ENCODE measurements at places on chromosomes 1 and 21.

- DNase-seq = no peak
These were observed 246.7 kb downstream of the MRPL39 start for GRCh38 chr21:25360593-25360992.

DNA sequence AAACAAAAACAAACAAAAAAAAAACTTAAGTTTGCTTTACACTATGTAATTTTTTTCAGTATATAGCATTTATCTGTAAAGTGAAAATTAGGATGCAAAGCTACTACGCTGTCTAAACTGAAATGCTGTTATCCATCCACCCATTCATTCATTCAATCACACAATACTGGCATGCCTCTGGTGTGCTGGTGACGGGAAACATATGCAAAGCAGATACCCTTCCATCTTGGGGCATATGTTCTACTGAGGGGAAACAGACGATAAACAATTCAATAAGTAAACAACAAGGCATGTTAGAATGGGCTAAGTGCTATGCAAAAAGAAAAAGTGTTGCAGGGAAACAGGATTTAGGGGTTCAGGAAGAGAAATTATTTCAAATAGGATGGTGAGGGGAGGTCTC, 3.2 kb downstream of the CLSTN1 start:
- DNase-seq = no peak

DNA sequence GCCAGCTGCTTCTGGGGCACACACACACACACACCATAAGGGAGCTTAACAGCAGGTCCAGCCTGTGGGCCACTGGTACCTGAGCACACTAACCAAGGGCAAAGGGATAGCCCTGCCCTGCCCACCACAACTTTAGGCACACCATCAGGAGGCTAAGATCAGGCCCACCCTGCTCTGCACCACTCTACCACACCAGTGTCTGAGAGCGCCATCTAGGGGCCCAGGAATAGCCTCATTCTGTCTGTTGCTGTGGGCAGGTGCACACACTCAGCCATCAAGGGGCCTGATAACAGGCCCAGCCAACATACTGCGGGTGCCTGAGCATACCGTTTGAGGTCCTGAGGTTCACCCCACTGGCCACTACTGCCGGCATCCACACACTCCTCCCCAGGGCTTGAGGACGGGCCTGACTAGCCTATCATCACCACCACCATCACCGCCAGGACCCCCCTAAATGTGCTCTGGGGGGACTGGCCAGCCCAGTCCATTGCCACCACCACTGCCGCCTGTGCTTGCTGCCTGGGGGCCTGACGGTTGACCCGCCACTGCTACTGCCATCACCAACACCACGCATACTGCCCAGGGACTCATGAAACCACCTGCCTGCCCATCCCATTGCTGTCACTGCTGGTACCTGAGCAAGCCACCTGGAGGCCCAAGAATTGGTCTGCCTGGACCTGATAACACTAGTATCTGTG, 31.3 kb downstream of the NSL1 start:
- DNase-seq = no peak

GRCh38 chr1:43864111-43865045, 69.2 kb upstream of the ARTN start:
- no peak for DNase-seq

DNA sequence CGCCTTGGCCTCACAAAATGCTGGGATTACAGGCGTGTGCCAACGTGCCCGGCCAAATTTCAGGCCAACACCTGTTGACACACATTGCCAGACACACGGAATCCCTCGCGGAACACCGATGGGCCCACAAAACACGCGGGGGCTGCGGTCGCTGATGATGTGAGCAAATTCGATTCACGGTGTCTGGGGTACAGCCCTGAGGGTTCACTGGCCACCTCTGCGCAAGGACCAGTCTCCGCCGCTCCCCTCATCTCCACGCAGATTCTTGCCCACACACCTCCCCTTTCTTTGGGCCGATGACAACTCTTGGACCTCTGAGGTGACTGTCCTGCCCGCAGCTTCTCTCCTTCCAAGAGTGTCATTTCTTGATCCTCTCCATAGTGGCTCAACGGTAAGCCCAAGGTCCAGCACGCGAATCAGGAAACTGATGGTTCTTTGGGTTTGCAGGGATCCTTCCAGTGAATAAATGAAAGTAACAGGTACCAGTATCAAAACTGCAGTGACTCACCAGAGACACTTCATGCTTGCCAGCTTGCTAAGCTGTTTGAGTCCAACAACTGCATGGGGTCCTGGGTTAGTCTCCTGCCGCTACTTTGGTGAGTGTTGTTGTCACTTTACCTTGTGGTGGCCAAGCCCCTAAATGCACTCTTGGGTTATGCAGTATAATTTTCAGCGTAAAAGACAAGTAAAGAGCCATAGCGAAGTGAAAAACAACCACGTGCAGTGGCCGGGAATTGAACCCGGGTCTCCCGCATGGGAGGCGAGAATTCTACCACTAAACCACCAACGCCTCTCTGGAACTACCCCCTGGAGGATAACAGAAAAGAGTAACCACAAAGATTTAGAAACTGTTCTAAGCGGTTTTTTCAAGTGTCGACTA, 11.0 kb upstream of the RNU1-3 start:
- peak; percentile 45 for DNase-seq

- no peak for DNase-seq
These were observed 292.8 kb upstream of the B3GALT2 start for GRCh38 chr1:193479187-193479586.

- no peak for DNase-seq
These were observed 50.8 kb upstream of the SSBP3 start for GRCh38 chr1:54456921-54457529.

- no peak for DNase-seq
These were observed 46.1 kb upstream of the FBXO28 start for GRCh38 chr1:224067621-224068457.

DNA sequence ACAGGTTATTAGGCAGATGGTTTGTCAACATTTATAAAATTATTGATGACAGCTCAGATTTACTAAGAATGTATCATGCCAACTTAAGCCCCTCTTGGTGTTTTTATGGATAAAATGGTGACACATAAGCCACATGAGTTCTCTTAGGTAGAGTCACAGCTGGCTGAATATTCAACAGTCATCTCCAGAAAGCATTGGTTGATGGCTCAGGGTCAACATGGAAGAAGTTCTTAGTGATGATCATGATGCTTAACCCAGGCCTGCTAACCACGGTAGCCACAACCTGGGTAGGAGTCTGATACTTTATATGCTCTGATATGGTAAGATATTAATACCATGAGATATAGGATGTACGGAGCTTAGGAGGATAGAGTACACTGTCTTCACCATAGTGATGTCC, 46.4 kb upstream of the SIPA1L2 start:
- DNase-seq = no peak

GRCh38 chr1:162857850-162858249, 3.1 kb downstream of the CCDC190 start:
- no peak for DNase-seq

GRCh38 chr1:101158424-101158823, 78.4 kb upstream of the S1PR1 start:
- DNase-seq = no peak

GRCh38 chr21:32257962-32258785, 20.7 kb downstream of the MIS18A start:
- peak; percentile 12 for DNase-seq

DNA sequence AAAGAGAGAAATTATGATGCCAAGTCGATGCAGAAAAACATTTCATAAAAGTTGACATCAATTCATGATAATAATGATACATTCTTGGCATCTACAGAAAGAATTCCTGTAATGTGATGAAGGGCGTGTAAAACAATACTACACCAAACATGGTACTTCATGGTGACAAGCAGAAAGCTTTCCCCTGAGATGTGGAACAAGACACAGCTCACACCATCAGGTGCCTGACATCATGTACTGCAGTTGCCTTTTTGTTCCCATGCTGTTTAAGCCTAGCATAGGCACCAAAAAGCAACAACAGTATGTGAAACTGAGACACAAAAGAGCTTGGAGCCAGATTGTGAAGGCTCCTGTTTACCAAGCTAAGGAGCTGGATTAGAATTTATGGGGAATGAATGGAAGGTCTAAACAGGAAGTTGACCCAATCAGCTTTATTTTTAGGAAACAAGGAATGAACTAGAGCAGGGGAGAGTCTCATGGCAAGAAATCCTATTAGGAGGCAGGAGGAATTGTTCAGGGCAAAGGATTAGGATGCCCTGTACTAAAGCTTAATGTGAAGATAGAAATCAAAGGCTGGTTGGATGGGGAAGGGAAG, 67.2 kb downstream of the SYDE2 start:
- DNase-seq = no peak

- DNase-seq = no peak
These were observed 38.8 kb downstream of the ZBTB17 start for GRCh38 chr1:15937146-15937545.

- DNase-seq = no peak
These were observed 4.3 kb upstream of the CELA2A start for GRCh38 chr1:15452216-15452615.

DNA sequence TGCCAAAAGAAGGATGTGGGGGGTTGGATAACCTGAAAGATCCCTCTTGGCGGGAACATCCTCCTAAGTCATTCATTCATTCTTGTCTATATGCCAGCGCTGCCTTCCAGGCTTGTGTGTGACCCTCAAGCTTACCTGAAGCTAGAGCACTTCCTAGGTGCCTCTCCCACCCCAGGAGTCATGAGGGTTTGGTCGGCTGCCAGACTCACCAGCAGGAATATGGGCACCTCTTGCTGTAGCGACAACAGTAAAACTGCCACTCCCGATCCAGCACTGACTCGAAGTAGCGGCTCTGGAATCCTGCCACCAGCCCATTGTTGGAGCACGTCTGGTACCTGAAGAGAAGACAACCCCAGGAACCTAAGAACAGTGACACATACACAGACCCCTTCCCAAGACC, 15.0 kb downstream of the DPT start:
- DNase-seq = no peak

DNA sequence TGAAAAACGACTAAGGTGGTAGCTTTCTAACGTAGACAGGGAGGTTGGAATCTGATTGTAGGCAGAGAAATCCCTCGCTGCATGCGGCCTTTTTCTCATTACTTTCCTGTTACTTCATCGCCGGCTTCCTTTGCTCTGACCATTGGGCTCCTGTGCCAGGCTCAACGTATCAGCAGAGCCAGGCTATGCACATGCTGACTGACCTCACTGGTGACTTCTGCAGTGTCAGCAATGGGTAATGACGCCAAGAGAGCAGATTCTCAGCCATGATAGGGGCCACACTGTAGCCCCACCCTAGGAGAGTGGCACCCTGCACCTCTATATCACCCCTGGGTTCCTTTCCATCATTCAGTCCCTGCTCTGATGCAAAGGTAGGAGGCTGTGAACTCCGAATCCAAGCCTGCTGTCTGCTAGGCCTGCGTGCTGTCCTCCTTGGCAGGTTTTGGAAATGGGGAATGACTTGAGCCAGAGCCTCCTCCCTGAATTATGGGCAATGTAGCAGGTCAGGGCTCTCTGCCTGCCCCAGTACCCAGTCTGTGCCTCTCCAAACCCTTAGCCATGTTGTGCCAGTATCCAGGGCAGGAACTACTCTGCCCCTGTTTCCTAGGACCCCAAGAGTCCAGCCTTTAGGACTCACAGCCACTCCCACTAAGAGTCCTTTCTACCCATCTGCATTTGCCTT, 11.4 kb downstream of the PPFIA4 start:
- DNase-seq = no peak

- DNase-seq = no peak
These were observed 5.1 kb downstream of the AHCYL1 start for GRCh38 chr1:109989506-109990301.

- DNase-seq = no peak
These were observed 75.4 kb downstream of the UBE4B start for GRCh38 chr1:10108134-10108663.

DNA sequence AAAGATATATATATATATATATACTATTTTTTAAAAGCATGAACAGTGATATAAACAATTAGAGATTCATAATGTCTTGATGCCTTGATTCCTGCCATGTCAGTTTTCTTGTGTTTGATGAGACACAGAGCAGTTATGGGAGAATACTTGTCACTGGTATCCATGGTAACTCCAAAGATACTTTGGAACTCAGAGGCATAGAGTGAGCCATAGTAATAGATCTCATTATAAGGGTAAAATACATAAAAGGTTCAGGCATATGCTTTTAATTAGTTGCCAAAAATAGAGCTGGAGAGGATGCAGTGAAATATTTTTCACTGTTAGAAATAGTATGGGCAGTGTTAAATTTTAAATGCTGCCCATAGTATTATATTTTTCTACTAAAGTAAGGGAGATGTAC, 134.1 kb downstream of the SYT14 start:
- no peak for DNase-seq

DNA sequence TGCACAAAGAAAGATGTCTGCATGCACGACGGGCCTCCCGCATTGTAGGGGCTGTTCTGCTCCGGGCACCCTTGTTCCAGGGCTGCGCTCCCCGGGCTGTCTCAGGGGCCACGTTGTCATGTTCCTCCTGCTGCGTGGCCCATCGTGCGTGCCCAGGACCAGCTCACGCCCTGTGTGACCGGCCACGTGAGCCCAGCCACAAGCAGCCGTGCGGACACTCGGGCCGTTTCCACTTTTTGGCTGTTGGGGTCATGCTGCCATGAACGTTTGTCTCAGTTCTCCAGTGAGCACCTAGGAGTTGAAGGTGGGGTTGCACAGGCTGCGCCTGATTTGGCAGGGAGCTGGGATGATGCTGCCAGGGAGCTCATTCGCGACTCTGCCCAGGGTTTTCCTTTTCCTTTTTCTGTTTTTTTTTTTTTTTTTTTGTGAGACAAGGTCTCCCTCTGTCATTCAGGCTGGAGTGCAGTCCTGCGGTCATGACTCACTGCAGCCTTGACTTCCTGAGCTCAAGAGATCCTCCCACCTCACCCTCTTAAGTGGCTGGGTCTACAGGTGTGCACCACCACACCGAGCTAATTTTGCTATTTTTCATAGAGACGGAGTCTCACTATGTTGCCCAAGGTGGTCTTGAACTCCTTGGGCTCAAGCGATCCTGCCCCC, 17.4 kb downstream of the PDXK start:
- no peak for DNase-seq

GRCh38 chr1:77888081-77888780, at the start of gene NEXN:
NEXN (plus strand) TSS chr1:77888624; CDS start chr1:77916107, 27,483 bp downstream.
- DNase-seq = peak; percentile 18

DNA sequence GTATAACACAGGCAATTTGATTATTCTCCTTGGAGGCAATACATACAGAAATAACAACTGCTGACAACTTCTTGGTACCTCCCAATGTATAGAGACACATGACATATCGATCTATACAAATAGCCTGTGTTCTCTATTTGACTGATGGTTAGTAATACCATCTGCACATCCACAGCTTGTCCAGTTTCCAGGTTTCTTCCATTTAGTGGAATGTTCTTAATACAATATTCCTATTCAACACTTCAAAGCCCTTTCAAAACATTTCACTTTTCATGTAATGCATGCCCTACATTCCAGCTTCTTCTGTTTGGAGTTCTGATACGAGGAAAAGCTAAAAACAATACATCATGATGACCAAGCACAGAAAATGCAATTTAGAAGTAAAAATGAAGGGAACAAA, 37.0 kb upstream of the GORAB start:
- no peak for DNase-seq

- no peak for DNase-seq
These were observed 4.0 kb upstream of the GBP5 start for GRCh38 chr1:89276690-89277089.

GRCh38 chr1:25672763-25673409, 56.3 kb downstream of the MAN1C1 start:
- DNase-seq = no peak

All from NCI-H748 treated with DMSO at 0.1 percent for 48 hours (cell line).